ENCODE measurements at places on chromosomes 3 and 15.

- no peak for DNase-seq
Measured at GRCh38 chr15:67762610-67763368, 62.5 kb upstream of the SKOR1 start.

DNA sequence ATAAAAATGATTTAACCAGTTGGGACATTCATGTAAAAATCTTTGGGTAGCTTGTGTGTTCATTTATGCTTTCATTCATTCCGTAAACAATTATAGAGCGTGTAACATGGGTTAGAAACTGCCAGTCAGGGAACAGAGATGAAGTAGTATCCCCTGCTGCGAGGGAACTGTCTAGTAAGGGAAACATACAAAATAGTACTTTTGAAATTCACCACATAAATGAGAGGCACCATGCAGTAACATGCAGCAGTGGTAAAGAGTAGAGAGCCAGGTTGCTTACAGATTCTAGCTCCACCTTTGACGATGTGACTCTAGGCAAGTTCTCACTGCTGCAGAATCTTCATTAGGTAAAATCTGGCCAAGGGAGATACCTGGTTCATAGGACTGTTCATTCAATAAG is 938 bp downstream of the DZIP3 start:
- DNase-seq: no peak

DNA sequence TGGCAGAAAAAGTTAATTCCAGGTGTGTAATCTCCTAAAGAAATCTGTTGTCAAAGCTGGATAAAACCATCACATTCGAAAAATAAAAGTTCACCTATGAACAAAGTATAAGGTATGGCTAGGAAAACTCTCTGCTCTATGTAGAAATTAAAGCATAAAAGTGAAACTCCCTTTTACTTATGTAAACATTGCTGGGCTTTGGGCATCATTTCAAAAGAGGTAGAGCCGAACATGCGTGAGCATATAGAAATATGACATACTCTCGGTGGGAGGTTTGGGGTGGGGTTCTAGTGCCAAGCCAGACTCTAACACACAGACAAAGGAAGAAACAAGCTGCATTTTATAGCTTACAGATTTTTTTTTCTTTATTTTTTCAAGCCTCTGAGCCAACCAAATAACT is 306.8 kb upstream of the ATP11B start:
- DNase-seq: no peak

DNA sequence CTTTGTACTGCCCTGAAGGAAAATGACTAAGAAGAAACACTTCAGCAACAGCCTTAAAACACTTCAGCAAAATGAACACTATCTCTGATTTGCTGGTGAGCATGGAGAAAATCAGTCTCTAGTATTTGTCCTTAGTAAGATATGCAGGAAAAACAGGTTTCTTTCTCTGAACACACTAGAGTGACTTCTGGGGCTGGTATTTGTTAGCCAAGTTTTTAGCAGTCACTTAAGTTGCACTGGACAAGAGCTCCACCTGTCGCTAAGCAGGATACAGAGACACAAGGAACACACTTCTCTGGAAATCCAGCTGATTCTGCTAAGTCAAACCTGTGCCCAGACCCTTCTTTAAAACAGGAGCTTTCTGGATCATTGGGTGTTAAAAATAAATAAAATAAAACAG is 65.3 kb downstream of the CHAC1 start:
- no peak for DNase-seq

DNA sequence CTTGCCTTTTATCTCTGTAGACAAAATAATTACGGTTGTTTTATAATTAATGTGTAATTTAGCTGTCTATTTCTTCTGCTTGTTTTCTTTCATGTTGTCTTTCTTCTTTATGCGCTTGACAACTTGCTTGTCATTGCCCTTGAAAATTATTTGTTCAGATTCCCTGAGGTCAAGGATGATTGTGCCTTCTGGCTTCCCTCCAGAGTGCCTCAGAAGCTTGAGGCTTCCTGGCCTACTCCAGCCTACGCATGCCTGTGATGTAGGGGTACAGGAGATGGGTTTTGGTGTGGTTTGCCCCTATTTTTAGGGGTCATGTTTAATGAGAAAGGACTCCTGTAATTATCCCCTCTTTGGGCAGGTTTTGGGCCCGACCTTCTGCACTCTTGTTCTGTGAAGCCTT is 231.5 kb downstream of the SV2B start:
- no peak for DNase-seq

DNA sequence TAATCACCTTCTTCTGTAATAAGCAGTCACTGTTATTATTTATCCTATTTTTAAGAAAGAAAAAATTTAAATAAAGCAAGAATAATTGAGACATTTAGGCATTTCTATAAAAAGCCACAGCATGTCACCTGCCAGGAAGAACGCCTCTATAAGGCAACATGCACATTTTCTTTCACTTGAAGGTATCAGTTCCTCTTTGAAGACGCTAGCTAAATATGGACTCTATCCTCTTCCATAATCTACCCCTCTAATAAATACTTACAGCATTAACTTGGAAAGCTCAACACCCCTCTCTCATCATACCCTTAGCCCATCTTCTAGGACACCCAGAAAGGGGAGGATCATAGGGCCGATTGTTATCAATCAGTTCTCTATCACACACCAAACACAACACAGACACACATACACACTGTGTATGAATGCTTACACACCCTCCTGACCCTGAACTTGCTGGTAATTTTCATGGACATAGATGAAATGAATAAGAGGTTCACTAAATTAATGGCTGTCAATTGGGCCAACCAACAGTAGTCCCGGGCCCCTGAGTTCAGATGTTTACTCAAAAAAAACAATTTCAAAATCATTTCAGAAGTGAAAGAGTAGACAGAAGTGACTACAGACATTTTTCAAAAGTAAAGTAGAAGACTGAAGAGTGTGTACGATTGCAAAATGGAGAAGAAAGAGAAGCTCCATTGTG is 102.5 kb downstream of the ZMAT3 start:
- no peak for DNase-seq

GRCh38 chr3:46221391-46221790 is 13.3 kb upstream of the CCR1 start:
- no peak for DNase-seq

DNA sequence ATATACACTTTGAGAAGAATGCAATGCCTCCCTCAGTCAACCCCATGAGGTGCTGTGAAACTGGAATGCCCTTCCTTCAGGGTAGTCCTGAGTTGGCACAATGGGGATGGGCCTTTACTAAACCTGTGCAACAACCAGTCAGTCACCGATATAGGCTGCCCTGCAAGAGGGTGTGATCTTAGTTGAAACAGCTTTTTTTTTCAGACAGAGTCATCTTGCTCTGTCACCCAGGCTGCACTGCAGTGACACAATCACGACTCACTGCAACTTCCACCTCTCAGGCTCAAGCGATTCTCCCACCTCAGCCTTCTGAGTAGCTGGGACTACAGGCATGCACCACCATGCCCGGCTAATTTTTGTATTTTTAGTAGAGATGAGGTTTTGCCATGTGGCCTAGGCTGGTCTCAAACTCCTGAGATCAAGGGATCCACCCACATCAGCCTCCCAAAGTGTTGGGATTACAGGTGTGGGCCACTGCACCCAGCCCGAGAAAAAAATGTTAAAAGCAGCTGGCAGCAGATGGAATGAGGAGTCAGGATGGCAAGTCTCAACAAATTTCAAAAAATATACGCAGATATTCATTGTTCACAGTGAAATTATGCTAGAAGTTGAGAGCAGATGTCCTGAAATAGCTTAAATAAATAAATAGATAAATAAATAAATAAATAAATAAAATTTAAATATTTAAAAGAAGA is 31.8 kb downstream of the MYO5A start:
- DNase-seq: no peak

DNA sequence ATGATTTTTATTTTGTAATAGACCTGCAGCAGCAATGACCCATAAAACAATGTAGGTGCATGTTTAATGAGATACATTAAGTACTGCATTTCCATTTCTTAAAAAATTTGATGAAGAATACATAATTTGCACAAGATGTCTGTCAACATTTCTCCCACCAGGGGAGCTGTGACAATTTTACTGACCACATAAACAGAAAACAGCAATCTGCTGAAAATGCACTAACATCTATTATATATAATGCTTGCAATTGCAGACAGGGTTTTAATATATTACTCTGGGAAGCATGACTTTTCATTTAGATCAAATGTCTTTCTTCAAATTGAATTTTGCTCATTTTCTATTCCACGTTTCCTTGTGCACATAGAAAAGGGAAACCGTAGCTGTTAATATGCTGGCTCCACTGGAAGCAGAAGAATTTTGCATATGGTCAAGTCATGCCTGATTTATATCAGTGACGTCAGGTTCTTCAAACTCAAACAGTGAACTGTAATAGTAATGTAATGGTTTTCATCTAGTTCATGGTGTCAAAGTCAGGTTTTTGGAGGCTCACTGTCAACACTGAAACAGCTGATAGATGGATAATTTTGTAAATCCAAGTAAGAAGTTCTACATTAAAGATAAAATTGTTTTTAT is 79.8 kb upstream of the IGF1R start:
- DNase-seq: no peak

All from spleen (tissue), 13 donors.